ENCODE measurements at places on chromosomes 7 and 10. TPM values are rescaled to one million over a fixed set of nuclear protein-coding genes. Genes with fewer than 3 reads are reported as not detected.
A peak's percentile ranks its signal among the peaks of the same experiment; 100 is the strongest.

The TAS2R5 gene
- total RNA-seq = 3.9 TPM

The OR2A42 gene
- 0.15 TPM for total RNA-seq

GRCh38 chr10:77974396-77975074 lies 48.0 kb upstream of the DLG5 start:
- peak; percentile 86 for DNase-seq

- DNase-seq = no peak
Observed at GRCh38 chr10:96632974-96633710, 46.3 kb upstream of the TM9SF3 start.

DNA sequence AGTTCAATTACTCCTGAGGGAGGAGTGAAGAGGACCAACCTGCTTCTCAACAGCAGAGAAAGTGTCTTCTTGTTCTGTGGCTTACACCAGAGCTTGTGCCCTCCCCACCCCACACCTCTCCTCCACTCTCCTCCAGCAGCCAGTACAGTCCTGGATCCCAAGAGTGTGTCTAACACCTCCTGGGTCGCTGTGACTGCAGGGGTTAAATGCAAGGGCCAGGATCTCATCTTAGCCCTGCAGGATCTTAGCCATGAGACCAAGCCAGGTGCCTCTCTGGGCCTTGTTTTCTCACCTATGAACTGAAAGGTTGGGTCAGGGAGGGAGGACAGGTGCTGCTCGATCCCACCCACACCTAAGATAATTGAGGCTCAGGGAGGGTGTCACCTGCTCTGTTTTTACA lies 34.5 kb upstream of the MSRB2 start:
- DNase-seq = no peak

DNA sequence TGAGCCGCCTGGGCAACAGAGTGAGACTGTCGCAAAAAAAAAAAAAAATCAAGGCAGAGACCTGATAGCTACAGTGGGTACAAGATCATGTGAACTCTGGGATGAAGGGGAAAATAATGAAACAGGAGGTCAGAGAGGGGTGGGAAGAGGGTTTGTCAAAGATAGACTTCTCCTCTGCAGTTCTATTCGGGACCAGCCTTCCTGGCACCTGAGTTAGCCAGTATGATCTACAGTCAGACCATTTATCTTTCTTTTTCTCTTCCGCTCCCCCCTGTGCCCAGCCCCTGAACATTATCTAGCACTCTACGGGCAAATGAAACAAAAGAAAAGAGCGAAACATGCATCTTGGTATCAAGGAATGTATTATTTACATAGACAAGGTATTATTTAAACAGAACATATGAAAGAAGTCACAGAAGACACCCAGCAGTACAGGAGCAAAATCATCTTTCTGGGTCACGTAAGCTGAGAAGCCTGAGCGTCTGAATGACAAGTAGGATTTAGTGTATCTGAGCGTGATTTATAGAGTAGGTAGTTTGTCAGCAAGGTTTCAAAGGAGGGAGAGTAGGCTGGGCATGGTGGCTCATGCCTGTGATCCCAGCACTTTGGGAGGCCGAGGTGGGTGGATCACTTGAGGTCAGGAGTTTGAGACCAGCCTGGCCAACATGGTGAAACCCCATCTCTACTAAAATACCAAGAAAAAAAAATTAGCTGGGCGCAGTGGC lies 109.0 kb downstream of the PRKCQ start:
- no peak for DNase-seq

- DNase-seq = peak; percentile 35
Observed at GRCh38 chr7:107501593-107501992, 31.7 kb downstream of the GPR22 start.

DNA sequence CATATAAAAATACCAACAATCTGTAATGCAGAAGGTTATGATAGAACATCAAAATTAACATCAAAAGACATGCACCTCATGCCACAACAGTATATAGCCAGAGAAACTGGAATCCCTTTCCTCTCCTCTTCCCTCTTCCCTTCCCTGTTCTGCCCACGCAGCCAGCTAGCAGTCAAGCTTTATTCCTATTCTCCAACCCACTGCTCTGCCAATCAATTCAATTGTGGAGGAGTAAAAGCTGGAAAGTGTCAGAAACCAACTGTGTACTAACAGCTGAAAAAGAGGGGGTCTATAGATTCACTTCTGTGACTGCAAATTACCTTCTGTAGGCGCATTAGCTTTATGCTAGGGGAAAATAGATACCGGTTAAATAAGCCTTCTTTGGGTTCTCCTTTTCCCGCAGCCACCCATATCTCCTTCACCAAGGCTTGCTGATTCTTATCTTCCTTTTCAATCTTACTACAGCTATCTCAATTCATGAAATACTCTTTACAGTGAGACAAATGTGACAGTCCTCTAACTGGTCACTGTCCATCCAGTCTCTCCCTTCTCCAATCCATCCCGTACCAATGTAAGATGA lies 16.3 kb downstream of the ABI1 start:
- DNase-seq = no peak

GRCh38 chr7:84490661-84491060 lies 296.1 kb upstream of the SEMA3A start:
- no peak for DNase-seq

DNA sequence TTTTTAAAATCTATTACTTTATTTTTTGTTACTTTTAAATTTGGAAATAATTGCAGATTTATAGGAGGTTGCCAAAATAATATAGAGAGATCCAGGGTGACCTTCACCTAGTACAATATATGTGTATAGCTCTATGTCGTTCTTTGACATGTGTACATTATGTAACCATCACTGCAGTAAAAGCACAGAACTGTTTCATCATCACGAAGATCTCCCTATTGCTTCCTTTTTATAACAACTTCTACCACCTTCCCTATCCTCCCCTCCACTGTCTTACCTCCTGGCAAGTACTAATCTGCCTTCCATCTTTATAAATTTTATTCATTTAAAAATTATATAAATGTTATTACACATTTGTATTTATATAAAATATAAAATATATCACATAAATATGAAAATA lies 251.0 kb downstream of the AUTS2 start:
- DNase-seq = no peak
